ENCODE measurements at places on chromosomes 2 and 18.

DNA sequence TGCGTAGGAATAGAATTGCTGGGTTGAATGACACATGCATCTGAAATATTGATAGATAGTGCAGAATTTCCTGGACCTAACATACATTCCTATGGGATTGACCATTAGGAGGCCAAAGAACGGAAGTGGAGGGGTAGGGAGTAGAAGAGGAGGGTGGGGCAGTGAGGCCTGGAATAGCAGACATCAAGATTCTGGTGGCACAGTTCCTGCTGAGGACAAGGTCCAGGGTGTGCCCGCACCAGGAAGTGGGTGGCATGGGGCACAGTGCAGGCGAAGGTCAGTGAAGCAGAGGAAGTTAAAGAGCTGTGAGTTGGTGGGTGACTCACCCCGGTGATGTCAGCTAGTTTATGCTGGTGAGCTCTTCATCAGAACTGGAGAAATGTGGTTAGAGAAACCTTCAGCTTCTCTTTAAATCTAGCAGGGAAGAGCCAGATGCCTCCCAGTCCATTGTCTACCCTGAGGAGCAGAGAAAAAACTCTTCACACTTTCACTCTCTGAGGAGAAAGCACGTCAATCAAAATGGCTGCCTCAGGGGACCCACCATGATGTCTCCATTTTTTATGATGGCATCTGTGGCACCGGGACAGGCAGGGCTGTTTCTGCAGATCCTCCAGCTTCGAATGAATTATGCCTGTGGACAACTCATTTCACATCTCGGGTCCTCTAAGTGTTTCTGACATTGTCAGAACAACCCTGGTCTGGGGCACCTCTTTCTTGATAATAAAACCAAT, 55.9 kb upstream of the CTLA4 start:
- peak; percentile 69 for DNase-seq

GRCh38 chr2:212227755-212228154, 310.8 kb downstream of the ERBB4 start:
- no peak for DNase-seq

GRCh38 chr18:51053814-51054213, 23.8 kb downstream of the SMAD4 start:
- no peak for DNase-seq

DNA sequence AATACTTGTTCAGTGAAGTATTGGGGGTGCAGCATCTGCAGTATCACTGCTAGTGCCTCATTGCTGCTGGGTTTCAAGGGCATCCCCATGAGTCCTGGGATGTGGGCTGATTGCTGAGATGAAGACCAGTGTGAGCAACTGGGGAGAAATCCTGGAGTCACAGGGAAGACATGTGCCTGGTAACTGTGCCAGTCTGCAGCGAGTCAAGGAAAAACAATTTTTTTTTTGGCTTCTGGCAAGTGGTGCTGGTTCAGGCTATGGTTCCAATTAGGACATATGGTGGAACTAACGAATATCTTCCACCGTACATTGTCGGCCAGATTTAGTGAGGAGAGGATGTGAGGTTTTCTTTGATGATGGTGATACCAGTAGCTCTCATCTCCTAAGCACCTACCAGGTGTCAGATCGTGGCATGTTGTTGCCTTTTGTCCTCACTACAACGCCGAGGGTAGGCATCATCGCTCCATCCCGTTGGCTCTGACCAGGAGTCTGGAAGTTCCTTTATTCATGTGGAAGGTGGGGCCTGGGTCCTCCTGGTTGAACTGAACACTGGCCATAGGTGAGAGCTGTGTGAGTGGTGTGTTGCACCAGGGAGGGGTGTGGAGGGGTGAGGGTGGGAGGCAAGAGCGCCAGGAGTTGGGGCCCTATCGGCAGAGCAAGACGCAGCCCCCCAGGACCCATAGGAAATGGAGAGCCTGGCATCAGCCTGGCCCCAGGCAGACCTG, 118.0 kb upstream of the HS6ST1 start:
- DNase-seq: peak; percentile 15

- no peak for DNase-seq
Observed at GRCh38 chr2:239058766-239059165, 210.9 kb downstream of the TWIST2 start.

DNA sequence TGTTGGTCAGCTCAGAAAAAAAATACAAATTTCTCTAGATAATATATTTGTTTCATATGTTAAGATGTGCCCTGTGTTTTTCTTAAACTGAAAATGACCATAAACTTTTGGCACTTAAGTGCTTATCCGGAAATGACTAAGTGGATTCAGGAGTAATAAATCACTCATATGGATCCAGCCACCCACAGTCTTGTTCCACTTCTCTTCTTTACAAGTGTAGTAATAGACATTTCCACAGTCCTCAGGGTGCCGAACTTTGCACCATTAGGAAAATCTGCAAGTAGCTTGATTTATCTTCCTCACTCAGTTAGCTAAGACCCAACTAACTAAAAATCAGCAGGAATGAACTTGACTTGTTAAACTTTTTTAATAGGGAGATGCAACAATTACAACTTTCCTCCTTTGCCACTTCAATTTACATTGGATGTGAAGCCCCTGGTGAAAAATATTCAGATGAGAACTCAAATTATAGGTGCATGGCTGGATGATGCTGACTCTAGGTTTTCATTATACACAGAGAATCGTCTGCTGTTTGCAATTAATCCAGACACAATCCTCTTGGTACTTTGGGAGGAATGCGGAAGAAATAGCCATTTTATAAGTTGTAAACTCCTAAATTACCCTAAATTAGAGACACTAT, 322.5 kb downstream of the ARHGAP15 start:
- DNase-seq: no peak

DNA sequence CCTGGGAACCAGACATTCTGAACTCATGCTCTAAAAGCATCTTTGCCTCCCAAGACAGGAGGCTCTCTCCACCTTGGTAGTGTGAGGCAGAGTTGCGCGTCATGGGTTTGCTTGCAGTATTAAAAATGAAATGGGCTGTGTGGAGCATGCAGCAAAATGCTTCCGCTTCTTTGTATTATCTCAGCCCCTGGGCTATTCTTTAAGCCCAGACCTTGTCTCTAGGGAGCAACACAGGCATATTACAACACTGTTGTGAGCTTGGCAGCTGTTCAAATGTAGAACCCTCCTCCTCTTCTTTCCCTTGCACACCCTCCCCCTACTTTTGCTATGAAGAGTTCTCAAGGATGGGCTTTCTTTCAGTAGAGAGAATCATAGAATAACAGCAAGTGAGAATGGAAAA, 185.1 kb upstream of the LHCGR start:
- DNase-seq: no peak

- no peak for DNase-seq
Observed at GRCh38 chr2:58871469-58872142, 630.5 kb upstream of the FANCL start.

DNA sequence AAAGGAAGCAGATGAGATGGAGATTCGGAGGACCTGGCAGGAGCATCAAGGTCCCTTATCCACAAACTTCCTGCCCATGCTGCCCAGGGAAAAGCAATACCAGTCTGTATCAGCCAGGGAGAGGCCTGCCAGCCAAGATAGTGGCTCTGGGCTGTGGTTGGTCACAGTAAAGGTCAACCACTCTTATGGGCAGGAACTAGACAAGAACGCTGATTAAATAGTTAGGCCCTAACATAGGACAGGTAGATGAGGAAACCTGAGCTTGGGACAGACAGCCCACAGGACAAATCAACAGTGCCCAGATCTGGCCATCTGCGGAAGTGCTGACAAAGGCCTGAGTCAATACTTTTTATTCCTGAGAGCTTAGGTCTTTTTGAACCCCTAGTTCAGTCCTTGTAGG, 10.7 kb downstream of the PSTPIP2 start:
- DNase-seq: no peak

- DNase-seq: peak; percentile 53
Observed at GRCh38 chr2:189580241-189580651, 340 bp downstream of the SLC40A1 start.

GRCh38 chr2:25333981-25334380, 7.7 kb downstream of the DNMT3A start:
- DNase-seq: no peak

Measured in left hindlimb (tissue), 1 donor.